ENCODE measurements at places on chromosomes 2 and 18. TPM values are rescaled to one million over a fixed set of nuclear protein-coding genes. Genes with fewer than 3 reads are reported as not detected.

GPR35 gene
- total RNA-seq = 266 TPM

PLCL1 gene
- total RNA-seq = 2.8 TPM

DNER gene
- total RNA-seq = not detected

LONRF2 gene
- total RNA-seq = 3.1 TPM

DNAH7 gene
- total RNA-seq = 11.9 TPM

SLC30A3 gene
- total RNA-seq = not detected

MAPRE2 gene
- 25.7 TPM for total RNA-seq

ERICH2 gene
- not detected for total RNA-seq

GLI2 gene
- total RNA-seq = 0.95 TPM

DNA sequence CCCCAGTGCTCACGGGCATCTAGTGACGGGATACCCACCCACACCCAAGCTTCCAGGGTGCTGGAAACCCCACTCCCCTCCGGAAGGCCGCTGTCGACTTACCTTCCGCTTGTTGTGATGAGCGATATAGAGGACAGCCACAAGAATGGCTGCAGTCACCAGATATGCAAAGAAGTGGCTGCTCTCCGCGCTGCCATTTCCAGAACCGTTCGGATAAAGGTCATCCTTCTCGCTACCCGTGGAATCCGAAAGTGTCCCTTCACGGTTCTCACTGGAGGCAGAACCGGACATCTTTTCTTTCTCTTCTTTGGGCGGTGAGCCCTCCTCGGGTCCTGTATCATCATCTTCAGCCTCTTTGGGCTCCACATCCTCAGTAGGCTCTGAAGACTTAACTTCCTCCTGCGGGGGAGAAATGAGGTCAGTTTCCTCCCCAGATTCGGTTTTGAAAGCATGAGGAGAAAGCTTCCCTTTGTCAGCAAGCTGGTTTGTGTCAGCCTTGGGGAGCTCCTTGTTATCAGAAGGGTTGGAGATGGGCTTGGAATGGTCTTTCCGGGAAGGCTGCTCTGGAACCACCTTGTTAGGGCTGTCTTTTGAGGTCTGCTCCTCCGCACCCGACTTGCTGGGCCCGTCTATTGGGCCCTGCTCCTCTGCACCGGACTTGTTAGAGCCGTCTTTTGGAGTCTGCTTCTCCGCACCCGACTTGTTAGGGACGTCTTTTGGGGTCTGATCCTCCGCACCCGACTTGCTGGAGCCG lies 1.2 kb downstream of the TGOLN2 start:
- peak overlapping the region; percentile 86 for H3K4me3 ChIP-seq

- no peak overlapping the region for H3K4me3 ChIP-seq
- DNase-seq = no peak
- no peaks in the 10 kb centered on the region for H3K36me3 ChIP-seq
- H3K27ac ChIP-seq = peak overlapping the region; percentile 66
These were observed 171.2 kb upstream of the HAAO start for GRCh38 chr2:42963452-42964068.

- no peaks in the 10 kb centered on the region for H3K4me1 ChIP-seq
- H3K27ac ChIP-seq = peak overlapping the region; percentile 53
- peaks cover 43% of the 10 kb centered on the region for H3K36me3 ChIP-seq
- H3K4me3 ChIP-seq = no peak overlapping the region
- no peaks in the 10 kb centered on the region for H3K27me3 ChIP-seq
- DNase-seq = peak; percentile 74
These were observed 22.3 kb downstream of the RNF125 start for GRCh38 chr18:32040936-32041335.

- H3K27ac ChIP-seq = no peak overlapping the region
- DNase-seq = no peak
- H3K36me3 ChIP-seq = no peaks in the 10 kb centered on the region
- H3K27me3 ChIP-seq = no peaks in the 10 kb centered on the region
These were observed 788.4 kb upstream of the SOX11 start for GRCh38 chr2:4903656-4904348.

DNA sequence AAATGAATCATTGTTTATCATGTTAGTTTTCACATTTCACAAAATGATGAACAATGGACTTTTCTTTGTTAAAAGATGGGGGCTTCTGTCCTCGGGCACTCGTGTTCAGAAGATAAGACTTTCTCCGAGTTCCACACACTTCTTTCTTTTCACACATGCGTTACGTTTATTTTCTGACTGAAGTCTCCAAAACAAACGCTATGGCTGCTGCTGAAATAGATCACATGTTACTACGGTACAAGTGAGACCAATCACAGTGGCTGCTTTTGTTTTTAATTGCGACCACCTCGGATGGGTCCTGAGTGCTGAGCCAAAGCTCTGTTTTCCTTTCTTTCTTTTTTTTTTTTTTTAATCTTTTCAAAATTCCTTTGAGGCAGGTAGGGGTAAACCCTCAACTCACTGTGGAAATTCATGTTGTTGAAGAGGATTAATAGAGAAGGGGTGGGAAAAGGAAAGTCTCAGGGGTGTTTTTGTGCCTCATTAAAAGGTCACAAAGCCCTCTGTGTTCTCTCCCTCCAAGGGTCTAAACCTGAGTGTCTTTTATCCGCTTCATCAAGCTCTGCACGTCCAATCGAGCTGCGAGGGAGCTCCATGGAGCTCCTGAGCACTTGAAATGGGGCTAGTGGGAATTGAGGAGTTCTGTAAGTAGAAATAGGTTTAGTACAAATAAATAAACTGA lies 48.2 kb downstream of the ARL4C start:
- H3K4me3 ChIP-seq = no peak overlapping the region
- no peaks in the 10 kb centered on the region for H3K36me3 ChIP-seq
- no peaks in the 10 kb centered on the region for H3K27me3 ChIP-seq
- H3K4me1 ChIP-seq = peaks cover 18% of the 10 kb centered on the region

GRCh38 chr18:62713651-62714247 lies 1.6 kb upstream of the PHLPP1 start:
- no peak for DNase-seq
- H3K27ac ChIP-seq = no peak overlapping the region
- H3K4me1 ChIP-seq = peaks cover 11% of the 10 kb centered on the region
- H3K36me3 ChIP-seq = no peaks in the 10 kb centered on the region
- H3K4me3 ChIP-seq = no peak overlapping the region

- no peak for DNase-seq
- no peaks in the 10 kb centered on the region for H3K36me3 ChIP-seq
- no peak overlapping the region for H3K27ac ChIP-seq
- H3K4me3 ChIP-seq = no peak overlapping the region
These were observed 629.9 kb downstream of the NRXN1 start for GRCh38 chr2:50401772-50402653.

GRCh38 chr2:231017231-231017598 lies 20.1 kb upstream of the C2orf72 start:
- no peaks in the 10 kb centered on the region for H3K36me3 ChIP-seq
- no peak overlapping the region for H3K27ac ChIP-seq
- no peak for DNase-seq

DNA sequence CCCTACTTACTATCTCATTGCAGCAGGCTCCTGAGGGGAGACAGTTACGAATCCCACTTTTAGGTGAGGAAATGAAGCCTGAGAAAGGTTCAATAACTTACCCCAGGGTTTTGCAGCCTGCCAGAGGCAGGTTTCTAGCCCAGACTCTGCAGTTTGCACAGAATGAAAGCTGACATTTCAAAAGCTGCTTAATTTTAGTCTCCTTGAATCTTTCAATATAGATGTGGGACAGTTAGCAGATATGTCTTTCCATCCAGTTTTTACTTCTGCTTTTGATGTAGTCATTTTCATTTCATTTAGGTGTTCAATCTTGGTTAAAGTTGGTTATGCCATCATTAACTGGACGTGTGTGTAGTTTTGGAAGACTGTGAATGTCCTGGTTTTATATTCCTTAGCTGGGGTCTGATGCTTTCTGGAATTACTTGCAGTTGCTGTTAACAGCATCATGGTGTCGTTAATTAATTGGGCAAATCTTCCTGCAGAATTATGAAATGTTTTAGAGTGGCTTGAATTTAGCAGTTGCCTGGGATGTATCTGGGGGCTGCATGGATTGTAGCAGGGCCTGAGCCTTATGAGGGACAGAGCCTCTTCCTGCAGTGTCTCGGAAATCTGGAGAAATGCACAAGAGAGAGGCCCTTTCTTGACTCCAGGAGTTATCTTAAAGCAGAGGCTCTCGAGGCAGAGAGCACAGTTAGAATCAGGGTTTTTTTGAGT lies 100.8 kb downstream of the ZNF532 start:
- H3K27ac ChIP-seq = no peak overlapping the region
- H3K4me1 ChIP-seq = no peaks in the 10 kb centered on the region
- no peaks in the 10 kb centered on the region for H3K27me3 ChIP-seq

GRCh38 chr18:2964361-2965010 lies 48.5 kb downstream of the LPIN2 start:
- H3K27me3 ChIP-seq = no peaks in the 10 kb centered on the region
- H3K4me1 ChIP-seq = peaks cover 13% of the 10 kb centered on the region
- H3K4me3 ChIP-seq = no peak overlapping the region
- H3K27ac ChIP-seq = peak overlapping the region; percentile 40

- no peak overlapping the region for H3K4me3 ChIP-seq
- no peak for DNase-seq
- H3K27ac ChIP-seq = no peak overlapping the region
- H3K36me3 ChIP-seq = no peaks in the 10 kb centered on the region
These were observed 439.5 kb upstream of the ETAA1 start for GRCh38 chr2:66957677-66958076.

DNA sequence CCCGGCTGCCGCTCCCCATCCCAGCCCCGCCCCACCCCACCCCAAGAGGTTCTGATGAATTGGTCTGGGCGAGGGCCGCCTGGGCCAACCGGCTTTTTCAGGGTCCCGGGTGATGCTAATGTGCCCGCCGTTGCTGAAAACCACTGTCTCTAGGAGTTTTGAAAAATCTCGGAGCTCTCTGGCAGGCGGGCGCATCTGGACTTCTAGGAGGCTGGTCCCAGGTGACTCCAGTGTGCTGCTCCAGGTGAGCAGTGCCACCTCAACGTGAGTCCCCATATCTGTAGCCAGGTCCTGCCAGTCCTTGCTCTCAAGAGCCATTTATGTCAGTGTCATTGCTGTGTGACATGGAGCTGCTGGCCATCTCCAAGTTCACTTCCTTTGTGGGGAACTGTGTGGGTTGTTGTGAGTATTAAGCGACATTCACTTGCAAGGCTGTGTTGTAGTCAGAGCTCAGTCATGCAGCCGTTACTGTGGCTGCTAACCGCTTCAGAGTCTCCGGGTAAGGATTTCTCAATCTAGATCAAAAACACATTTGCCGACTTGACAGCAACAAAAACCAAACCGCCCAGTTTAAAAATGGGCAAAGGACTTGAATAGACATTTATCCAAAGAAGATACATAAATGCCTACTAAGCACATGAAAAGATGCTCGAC lies at the start of gene RFX8:
Gene RFX8, minus strand, starts transcription at position 382 of the 654 bp plus-strand sequence. CDS start 8,264 bp downstream, outside the sequence.
- no peaks in the 10 kb centered on the region for H3K4me1 ChIP-seq
- no peaks in the 10 kb centered on the region for H3K27me3 ChIP-seq
- no peak for DNase-seq

DNA sequence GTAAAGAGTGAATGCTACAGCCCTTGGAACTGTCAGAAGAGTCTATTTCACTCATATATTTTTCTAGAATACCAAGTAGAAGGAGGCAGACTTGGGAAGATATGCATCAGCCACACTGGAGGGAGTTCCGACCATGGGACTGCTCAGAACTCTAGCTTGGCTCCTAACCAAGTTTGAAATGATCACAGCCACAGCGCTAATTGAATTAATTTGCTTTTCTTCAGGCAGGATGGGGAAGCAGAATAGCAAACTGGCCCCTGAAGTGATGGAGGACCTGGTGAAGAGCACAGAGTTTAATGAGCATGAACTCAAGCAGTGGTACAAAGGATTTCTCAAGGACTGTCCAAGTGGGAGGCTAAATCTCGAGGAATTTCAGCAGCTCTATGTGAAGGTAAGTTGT lies 51.4 kb downstream of the VSNL1 start:
- H3K36me3 ChIP-seq = no peaks in the 10 kb centered on the region
- H3K4me1 ChIP-seq = no peaks in the 10 kb centered on the region
- no peak overlapping the region for H3K27ac ChIP-seq
- no peaks in the 10 kb centered on the region for H3K27me3 ChIP-seq

GRCh38 chr2:56268856-56269255 lies 85.1 kb downstream of the CCDC85A start:
- no peaks in the 10 kb centered on the region for H3K27me3 ChIP-seq
- H3K4me3 ChIP-seq = no peak overlapping the region
- H3K27ac ChIP-seq = no peak overlapping the region
- no peak for DNase-seq

- H3K4me1 ChIP-seq = peaks cover 2% of the 10 kb centered on the region
- no peak overlapping the region for H3K4me3 ChIP-seq
- DNase-seq = no peak
- no peaks in the 10 kb centered on the region for H3K36me3 ChIP-seq
These were observed 66.3 kb upstream of the RPE start for GRCh38 chr2:209936106-209936666.

GRCh38 chr2:8107621-8108378 lies 574.1 kb upstream of the ID2 start:
- no peaks in the 10 kb centered on the region for H3K36me3 ChIP-seq
- no peak overlapping the region for H3K27ac ChIP-seq
- no peak overlapping the region for H3K4me3 ChIP-seq

DNA sequence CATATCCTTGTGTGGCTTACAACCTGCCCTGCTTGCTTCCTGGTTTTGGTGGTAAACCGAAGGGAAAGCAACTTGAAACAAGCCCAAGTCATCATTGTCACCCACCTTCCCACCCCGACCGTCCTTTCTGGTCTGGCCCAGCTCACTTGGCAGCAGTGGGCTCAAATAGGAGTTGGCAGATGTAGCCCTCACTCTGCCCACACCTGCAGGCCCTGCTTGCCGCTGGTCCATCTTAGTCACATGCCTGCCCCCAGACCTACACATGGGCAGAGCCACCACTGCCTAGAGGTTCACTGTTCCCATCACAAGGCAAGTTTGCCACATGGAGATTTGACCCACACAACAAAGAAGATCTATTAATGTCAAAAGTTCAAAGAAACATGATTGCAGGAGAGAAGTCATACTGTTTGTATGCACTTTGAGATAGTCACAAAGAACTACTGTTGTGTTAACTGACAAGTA lies 9.3 kb downstream of the EIPR1 start:
- no peak overlapping the region for H3K4me3 ChIP-seq
- DNase-seq = no peak
- H3K27ac ChIP-seq = no peak overlapping the region
- H3K4me1 ChIP-seq = no peaks in the 10 kb centered on the region
- no peaks in the 10 kb centered on the region for H3K36me3 ChIP-seq

DNA sequence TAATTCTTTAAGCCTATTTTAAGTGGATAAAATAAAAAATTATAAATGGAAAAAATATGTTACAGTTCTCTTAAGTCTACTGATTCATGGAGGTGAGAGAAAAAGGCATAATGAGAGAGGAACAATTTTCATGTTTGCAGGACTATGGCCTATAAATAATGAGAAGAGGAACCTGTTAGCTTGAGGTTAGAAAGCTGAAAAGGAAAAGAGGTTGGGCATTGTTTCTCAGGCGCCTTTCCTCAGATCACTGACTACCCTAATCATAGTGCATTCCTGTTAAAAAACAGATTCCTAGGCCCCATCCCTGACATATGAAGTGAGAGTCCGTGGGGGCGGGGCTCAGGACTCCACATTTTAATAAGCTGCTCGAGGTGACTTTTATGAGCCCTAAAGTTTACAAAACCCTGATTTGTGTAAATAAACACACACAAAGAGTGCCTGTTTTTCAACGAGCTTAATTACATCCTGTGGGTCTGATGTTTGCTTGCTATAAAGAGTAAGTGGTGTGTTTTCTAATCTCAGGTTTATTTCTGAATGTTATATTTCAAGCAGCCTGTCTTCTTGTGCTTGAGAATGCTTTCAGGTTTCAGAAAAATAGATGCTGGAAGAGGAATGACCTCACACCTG lies 335.5 kb downstream of the CLIP4 start:
- H3K4me3 ChIP-seq = no peak overlapping the region
- no peak overlapping the region for H3K27ac ChIP-seq
- H3K36me3 ChIP-seq = no peaks in the 10 kb centered on the region
- H3K27me3 ChIP-seq = no peaks in the 10 kb centered on the region

GRCh38 chr2:200431996-200432705 lies 77.7 kb downstream of the KCTD18 start:
- H3K4me1 ChIP-seq = no peaks in the 10 kb centered on the region
- H3K4me3 ChIP-seq = no peak overlapping the region
- no peak overlapping the region for H3K27ac ChIP-seq
- no peak for DNase-seq
